ENCODE measurements at places on chromosomes 4 and X.

GRCh38 chr4:178752954-178753525, 1310.8 kb upstream of the AGA start:
- no peak for DNase-seq

DNA sequence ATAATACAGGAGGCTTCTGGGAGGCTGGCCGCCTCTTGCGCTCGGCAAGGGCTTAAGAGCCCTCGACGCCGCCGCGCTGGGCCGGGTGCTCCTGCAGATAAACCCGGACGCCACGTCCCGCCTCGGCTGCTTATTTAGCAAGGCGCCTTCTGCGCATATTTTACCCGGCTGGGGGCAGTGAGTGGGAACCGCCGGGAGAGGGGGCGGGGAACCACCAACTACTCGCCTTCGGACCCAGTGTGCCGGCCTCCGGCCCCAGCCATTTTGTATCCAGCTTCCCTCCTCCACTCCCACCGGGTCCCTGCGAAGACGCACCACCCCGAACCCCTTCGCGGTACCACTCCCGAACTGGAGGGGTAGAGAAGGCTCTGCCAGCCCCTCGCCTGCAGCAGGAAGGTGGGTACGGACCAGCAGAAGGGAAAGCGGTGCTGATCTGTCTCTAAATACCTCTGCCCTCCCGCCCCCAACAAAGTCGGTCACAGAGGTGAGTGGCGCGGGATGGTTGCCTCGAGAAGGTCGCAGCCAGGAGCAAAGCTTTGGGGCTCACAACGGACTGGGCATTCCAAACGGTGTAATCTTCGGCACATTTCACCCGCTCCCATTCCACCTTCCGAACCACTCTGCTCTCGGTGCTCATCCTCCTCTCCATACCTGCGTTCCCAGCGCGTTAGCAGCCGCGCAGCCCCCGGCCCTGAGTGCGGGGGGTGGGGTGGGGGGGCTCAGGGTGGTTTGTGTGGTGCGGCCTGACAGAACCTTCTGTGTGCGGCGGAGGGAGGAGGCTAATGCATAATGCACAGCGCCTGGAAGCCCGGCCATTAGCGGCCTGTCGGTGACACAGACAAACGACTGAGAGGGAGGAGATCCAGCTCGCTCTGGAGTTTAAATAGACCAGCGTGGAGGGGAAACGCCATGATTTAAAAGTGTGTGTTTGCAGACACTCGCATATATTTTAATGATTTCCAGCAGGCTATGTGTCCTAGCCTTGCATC, 4.9 kb upstream of the BCOR start:
- DNase-seq: no peak

- DNase-seq: no peak
These were observed 31.8 kb upstream of the PDLIM5 start for GRCh38 chr4:94419956-94420355.

- DNase-seq: no peak
These were observed 1068.4 kb downstream of the ARAP2 start for GRCh38 chr4:35175894-35176293.

DNA sequence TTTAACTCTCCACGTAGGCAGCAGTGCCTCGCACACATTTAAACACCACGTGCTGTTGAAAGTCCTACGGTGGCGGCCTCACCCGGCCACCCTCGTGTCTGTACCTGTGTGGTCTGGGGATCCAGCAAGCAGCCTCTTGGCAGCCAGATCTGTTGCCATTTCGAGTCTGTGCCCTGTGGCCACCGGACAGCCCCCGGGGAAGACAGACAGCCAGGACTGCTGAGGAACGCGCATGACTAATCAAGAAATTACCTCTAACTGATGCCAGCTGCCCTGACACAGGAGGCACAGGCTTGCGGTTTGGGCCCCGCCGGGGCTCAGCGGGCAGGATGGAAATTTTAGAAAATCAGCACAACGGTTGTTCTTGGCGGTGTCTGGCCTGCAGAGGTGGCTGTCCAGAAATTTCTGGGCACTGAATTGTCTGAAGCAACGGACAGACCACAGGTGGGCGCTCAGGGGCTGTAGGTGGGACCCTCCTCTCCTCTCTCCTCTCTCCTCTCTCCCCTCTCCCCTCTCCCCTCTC, 15.6 kb upstream of the ASMTL start:
- DNase-seq: peak; percentile 76

DNA sequence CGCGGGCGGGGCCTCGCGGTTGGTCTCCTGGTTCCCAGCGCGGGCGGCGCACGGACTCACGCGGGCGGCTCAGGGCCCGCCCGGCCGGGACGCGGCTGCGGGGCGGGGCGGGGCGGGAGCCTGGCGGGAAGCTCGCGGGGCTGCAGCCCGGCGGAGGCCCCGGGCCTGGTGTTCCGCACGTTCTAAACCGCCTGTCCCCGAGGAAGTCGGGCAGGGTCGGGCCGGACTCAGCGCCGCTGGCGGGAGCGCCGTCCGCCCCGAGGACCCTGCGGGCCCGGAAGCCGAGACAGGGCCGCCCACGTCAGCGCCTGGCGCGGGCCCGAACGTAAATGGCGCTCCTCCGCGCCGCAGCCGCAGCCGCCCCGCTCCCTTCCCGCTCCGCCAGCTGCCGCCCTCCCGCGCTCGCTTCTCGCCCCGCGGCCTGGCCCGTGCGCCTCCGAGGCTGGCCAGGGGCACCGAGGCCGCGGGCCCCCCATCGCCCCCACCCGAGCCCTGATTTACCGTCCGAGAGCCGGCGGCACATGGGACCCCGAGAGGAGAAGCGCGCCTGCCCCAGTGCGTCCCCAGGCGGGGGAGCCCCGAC, 309 bp upstream of the CTBP1 start:
- DNase-seq: peak; percentile 77

DNA sequence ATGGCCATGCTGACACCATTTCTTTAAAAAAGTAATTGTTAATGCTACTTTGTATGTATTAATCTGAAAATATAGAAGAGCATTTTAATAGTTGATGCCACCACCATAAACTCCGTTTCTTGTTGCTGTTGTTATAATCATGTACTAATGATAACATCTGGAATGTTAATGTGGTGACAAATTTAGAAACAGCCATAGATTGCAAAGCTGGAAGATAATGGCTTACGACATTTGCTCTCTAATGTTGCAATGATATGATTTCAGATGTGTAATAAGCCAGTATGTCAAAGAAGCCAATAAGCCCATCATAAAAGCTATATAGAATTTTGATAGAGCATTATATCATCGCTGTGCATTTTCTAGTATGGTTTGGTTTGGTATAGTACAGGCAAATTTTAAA, 579.4 kb upstream of the ZFP42 start:
- DNase-seq: no peak

GRCh38 chrX:150352581-150352980, 10.5 kb upstream of the MAMLD1 start:
- DNase-seq: no peak

DNA sequence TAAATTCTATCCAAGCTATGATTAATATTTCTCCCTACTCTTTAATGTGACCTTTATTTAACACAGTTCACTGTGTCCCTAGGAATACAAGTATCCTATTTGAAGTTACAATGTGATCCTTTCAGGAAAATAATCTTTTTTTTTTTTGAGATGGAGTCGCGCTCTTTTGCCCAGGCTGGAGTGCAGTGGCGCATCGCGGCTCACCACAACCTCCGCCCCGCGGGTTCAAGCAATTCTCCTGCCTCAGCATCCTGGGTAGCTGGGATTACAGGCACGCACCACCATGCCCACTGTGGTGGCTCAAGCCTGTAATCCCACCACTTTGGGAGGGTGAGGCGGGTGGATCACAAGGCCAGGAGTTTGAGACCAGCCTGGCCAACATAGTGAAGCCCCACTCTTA, 21.9 kb downstream of the TBCK start:
- no peak for DNase-seq

- DNase-seq: no peak
These were observed 1146.0 kb downstream of the NLGN4X start for GRCh38 chrX:5082705-5083104.

Measured in CD4-positive, alpha-beta memory T cell (primary cell).